Thyroid gland (tissue), 4 donors: ENCODE measurements at places on chromosomes 1 and 21.
A peak's percentile ranks its signal among the peaks of the same experiment; 100 is the strongest.

GRCh38 chr1:1058921-1059493 is 15.1 kb downstream of the RNF223 start:
- H3K27me3 ChIP-seq, result no peaks in the 10 kb centered on the region

DNA sequence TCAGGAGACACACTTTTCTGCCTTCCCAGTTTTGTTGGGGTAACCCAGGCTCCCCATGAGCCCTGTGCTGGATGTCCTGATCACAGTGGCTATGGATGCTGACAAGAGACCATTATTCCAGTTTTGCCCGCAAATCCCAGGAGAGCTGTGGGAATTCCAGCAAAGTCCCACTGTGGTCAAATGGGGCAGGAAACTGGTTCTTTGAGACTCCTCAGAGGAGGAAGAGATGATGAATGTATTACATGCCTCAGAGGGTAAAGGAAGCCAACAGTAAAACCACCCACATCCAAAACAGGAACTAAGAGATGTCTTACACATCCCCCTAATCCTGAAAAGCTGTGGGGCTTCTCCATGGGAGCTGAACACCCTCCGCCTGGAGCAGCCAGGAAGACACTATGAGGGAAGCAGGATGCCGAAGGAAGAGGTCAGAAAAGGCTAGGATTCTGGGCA is 12.8 kb upstream of the MPZL1 start:
- peaks cover 11% of the 10 kb centered on the region for H3K4me1 ChIP-seq
- H3K27me3 ChIP-seq, result no peaks in the 10 kb centered on the region
- H3K4me3 ChIP-seq, result no peak overlapping the region
- no peak for DNase-seq
- H3K27ac ChIP-seq, result no peak overlapping the region
- no peaks in the 10 kb centered on the region for H3K36me3 ChIP-seq

GRCh38 chr1:242525360-242525722 is 844 bp upstream of the PLD5 start:
- no peak overlapping the region for H3K27ac ChIP-seq
- no peaks in the 10 kb centered on the region for H3K36me3 ChIP-seq
- no peak for DNase-seq
- no peaks in the 10 kb centered on the region for H3K27me3 ChIP-seq
- H3K4me3 ChIP-seq, result no peak overlapping the region

DNA sequence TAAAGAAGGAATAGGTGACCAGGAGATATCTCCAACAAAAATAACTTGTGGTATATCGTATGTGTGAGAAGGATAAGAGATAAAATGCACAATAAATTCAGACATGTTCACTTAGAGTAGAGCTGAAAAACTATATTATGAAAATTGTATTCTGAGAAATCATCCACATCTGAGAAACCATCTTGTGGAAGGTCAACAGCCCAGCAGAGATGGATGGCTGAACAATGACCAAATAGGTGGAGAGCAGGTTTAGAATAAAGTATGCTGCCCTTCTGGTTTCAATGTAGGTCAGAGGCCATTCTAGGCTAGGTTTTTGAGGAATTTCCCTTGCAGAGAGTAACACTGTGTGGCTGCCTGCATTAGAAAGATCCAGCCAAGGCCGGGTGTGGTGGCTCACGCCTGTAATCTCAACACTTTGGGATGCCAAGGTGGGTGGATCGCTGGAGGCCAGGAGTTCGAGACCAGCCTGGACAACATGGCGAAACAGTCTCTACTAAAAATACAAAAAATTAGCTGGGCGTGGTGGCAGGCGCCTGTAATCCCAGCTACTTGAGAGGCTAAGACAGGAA is 8.8 kb upstream of the UAP1 start:
- no peak for DNase-seq
- no peaks in the 10 kb centered on the region for H3K4me1 ChIP-seq

DNA sequence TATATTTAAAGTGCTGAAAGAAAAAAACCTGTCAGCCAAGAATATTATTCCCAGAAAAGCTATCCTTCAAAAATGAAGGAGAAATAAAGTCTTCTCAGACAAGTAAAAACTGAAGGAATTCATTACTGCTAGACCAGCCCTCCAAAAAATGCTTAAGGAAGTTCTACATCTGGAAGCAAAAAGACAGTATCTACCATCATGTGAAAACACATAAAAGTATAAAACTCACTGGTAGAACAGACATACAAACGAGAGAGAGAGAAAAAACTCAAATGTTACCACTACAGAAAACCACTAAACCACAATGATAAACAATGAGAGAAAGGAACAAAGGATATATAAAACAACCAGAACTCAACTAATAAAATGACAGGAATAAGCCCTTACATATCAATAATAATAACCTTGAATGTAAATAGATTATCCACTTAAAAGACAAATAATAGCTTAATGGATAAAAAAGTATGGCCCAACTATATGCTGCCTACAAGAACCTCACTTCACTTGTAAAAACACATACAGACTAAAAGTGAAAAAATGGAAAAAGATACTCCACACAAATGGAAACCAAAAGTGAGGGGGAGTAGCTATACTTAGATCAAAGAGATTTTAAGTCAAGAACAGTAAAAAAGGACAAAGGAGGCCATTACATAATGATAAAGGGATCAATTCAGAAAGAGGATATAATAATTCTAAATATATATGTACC is 22.0 kb downstream of the NSL1 start:
- no peaks in the 10 kb centered on the region for H3K36me3 ChIP-seq
- no peak overlapping the region for H3K4me3 ChIP-seq
- H3K27ac ChIP-seq, result no peak overlapping the region
- DNase-seq, result no peak

DNA sequence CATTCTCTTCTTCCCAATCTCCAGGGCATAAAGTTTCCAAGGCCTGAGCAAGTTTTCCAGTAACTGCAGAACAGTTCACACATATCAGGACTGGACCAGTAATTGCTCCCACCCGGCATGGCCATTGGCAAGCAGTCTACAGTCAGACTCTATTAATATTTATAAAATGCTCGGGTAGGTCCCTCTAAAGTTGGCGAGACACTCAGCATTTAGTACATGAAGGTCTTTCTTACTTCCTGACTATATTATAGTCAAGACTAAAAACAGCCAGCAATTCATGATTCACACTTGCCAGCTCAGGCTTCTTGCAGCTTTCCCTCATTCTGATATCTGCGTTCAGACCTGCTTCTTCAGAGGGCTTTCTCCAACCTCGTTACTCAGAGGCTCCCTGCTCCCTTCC is 25.4 kb downstream of the GADD45A start:
- no peaks in the 10 kb centered on the region for H3K27me3 ChIP-seq
- no peak overlapping the region for H3K4me3 ChIP-seq
- DNase-seq, result no peak
- peaks cover 62% of the 10 kb centered on the region for H3K4me1 ChIP-seq
- no peaks in the 10 kb centered on the region for H3K36me3 ChIP-seq

- H3K4me1 ChIP-seq, result peaks cover 11% of the 10 kb centered on the region
- H3K36me3 ChIP-seq, result no peaks in the 10 kb centered on the region
- no peaks in the 10 kb centered on the region for H3K27me3 ChIP-seq
These were observed 3.2 kb upstream of the ACTRT2 start for GRCh38 chr1:3018051-3018471.

DNA sequence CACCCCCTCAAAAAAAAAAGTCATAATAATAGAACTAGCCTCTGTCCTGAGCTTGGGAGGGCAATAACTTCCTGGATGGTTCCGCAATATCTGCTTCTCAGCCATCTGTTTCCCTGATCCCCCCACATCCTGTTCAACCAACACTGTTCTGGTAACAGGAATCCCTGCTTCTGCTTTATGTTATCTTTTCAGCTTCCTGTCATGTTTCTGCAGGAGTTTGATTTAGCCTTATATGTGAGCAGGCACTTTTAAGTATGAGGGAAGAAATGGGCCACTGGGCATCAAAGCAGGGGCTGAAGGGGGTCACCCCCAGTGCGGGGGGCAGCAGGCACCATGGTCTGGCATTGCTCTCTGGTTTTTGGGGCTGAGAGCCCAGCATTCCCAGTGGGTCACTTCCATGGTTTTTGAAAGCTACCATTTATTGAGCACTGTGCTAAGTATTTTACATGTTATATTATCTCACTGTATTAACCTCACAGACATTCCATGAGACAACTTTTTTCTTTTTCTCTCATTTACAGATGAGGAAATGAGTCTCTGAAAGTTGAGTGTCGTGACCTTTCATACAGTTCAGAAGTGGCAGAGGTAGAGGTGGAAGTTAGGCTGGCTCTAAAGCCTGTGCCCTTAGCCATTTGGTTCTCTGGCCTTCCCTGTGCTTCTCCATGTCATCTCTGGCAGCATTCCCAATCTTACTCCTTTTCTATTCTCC is 61.9 kb downstream of the DNTTIP2 start:
- H3K4me1 ChIP-seq, result peaks cover 11% of the 10 kb centered on the region
- H3K36me3 ChIP-seq, result no peaks in the 10 kb centered on the region
- peak overlapping the region; percentile 25 for H3K27ac ChIP-seq
- no peak for DNase-seq
- no peaks in the 10 kb centered on the region for H3K27me3 ChIP-seq
- no peak overlapping the region for H3K4me3 ChIP-seq

DNA sequence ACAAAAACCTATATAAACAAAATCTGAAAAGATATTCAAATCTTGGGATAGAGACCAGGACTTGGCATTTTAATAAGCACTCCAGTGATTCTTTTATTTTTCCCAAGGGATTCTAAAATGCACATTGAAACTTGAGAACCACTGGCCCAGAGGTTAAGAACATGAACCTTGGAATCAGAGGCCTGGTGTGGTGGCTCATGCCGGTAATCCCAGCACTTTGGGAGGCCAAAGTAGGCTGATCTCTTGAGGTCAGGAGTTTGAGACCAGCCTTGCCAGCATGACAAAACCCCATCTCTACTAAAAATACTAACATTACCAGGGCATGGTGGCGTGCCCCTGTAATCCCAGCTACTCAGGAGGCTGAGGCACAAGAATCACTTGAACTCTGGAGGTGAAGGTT is 12.9 kb upstream of the CEP85 start:
- peaks cover 20% of the 10 kb centered on the region for H3K4me1 ChIP-seq
- no peak overlapping the region for H3K27ac ChIP-seq
- no peaks in the 10 kb centered on the region for H3K27me3 ChIP-seq
- H3K4me3 ChIP-seq, result no peak overlapping the region

DNA sequence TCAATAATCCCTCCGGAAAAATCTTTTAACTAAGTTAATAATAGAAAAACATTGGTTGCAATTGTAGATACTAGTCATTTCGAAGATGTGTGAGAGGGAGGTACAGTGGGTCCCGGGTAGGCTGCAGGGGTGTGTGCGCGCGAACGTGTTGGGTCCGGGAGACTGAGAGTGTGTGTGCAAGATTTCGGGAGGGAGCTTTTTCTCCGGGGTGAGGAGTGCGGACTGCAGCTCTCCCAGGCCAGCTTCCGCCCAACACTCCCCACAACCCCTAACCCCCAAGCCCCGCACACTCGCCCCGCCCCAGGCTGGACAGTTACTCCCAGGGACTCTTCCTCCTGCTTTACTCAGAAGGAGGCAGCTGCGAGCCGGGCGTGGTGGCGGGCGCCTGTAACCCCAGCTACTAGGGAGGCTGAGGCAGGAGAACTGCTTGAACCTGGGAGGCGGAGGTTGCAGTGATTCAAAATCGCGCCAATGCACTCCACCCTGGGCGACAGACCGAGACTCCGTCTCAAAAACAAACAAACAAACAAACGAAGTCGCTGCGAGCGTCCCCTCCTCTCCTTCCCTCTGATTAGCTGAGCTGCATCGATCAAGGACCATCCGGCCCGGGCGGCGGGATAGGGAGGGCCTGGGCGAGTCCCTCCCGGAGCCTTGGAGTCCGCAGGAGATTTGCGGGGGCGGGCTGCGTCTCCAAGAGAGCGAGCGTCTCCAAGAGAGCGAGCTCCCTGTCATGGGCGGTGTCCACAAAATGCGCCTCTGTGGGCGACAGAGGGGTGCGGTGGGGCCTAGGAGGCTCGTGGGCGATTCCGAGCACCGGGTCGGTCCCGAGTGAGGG is 28.3 kb upstream of the PPM1J start:
- H3K4me3 ChIP-seq, result no peak overlapping the region
- peak; percentile 18 for DNase-seq
- H3K27me3 ChIP-seq, result peaks cover 11% of the 10 kb centered on the region
- H3K36me3 ChIP-seq, result no peaks in the 10 kb centered on the region
- no peak overlapping the region for H3K27ac ChIP-seq

DNA sequence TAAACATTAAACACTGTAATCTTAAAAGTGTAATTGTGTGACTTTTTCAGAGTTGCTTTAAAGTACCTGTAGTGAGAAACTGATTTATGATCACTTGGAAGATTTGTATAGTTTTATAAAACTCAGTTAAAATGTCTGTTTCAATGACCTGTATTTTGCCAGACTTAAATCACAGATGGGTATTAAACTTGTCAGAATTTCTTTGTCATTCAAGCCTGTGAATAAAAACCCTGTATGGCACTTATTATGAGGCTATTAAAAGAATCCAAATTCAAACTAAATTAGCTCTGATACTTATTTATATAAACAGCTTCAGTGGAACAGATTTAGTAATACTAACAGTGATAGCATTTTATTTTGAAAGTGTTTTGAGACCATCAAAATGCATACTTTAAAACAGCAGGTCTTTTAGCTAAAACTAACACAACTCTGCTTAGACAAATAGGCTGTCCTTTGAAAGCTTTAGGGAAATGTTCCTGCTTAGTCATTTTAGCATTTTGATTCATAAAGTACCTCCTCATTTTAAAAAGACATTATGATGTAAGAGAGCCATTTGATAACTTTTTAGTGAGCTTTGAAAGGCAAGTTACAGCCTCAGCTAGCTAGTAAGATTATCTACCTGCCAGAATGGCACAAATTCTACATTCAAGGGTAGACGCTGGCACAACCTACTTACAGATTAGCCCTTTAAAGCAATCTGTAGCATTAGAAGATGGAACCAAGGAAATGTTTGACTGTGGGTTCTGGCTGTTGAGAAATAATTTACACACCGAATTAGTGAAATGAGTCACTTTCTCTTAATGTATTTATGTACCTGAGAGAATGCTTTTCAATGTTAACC is 9.4 kb downstream of the SOD1 start:
- H3K4me3 ChIP-seq, result no peak overlapping the region
- DNase-seq, result no peak
- H3K4me1 ChIP-seq, result peaks cover 6% of the 10 kb centered on the region
- no peaks in the 10 kb centered on the region for H3K27me3 ChIP-seq

DNA sequence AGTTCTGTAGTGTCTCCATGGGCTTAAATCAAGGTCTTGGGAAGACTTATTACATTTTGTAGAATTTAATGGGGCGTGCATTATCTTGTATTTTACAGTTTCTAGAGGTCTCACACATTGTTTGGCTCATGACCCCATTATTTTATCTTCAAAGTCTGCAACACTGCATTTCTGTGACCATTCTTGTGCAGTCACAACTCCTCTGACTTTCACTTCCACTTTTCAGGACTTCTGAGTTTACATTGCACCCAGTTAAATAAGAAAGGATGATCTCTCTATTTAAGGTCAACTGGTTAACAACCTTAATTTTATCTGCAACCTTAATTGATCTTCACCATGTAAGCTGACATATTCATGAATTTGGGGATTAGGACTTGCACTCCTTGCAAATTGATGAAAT is 1186.6 kb downstream of the MRPL39 start:
- no peak for DNase-seq
- no peak overlapping the region for H3K4me3 ChIP-seq
- no peak overlapping the region for H3K27ac ChIP-seq
- H3K36me3 ChIP-seq, result no peaks in the 10 kb centered on the region
- peaks cover 10% of the 10 kb centered on the region for H3K4me1 ChIP-seq
- H3K27me3 ChIP-seq, result no peaks in the 10 kb centered on the region

- no peaks in the 10 kb centered on the region for H3K27me3 ChIP-seq
- H3K4me1 ChIP-seq, result no peaks in the 10 kb centered on the region
- DNase-seq, result no peak
- H3K36me3 ChIP-seq, result no peaks in the 10 kb centered on the region
- no peak overlapping the region for H3K27ac ChIP-seq
- no peak overlapping the region for H3K4me3 ChIP-seq
These were observed 46.5 kb downstream of the FAM78B start for GRCh38 chr1:166120281-166120680.

GRCh38 chr1:168636642-168637111 is 60.3 kb downstream of the XCL1 start:
- no peaks in the 10 kb centered on the region for H3K27me3 ChIP-seq
- no peaks in the 10 kb centered on the region for H3K36me3 ChIP-seq
- peak overlapping the region; percentile 72 for H3K27ac ChIP-seq
- H3K4me1 ChIP-seq, result peaks cover 12% of the 10 kb centered on the region
- peak; percentile 63 for DNase-seq
